Suppressor macrophage treated with lipopolysaccharide for 1 hour (primary cell): ENCODE measurements at places on chromosomes 16 and 17.

- no peak for DNase-seq
Measured at GRCh38 chr17:70110443-70110880, 35.4 kb downstream of the KCNJ16 start.

GRCh38 chr17:5838661-5839300 lies 231.4 kb upstream of the WSCD1 start:
- DNase-seq: no peak

DNA sequence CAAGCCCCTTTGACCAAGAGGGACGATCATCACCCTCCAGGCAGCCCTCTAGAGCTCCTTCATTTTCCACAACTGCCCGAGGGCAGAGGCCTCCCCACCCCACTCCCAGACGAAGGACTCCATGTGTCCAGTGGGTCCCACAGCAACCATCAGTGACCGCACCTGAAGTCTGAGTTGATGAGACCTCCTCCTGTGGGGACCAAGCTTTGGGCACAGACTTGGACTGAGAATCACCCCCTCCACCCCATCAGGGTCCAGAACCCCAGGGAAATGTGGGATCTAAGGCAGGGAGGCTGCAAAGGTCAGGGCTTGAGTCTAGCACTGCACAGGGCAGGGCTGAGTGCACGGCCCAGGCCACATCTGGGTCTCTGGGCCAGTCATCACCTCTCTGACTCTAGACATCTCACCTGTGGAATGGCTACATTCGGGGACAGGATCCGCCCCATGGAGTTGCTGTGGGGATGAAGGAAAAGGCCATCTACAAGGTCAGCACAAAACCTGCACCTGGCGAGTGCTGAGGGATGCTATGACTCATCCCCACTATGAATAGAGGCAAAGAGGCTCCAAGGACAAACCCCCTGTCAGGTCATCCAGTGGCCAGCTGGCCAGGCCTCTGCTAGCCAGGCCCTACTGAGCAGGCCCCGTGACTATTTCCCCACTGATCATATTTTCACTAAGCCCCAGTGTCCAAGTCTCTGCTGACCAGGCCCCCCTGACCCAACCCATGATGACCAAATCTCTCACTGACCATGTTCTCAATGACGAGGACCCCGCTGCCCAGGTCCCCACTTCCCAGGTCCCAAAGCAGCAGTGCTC lies 38.4 kb downstream of the TNFRSF13B start:
- no peak for DNase-seq

- no peak for DNase-seq
Measured at GRCh38 chr16:81678326-81679095, 100.6 kb upstream of the PLCG2 start.

DNA sequence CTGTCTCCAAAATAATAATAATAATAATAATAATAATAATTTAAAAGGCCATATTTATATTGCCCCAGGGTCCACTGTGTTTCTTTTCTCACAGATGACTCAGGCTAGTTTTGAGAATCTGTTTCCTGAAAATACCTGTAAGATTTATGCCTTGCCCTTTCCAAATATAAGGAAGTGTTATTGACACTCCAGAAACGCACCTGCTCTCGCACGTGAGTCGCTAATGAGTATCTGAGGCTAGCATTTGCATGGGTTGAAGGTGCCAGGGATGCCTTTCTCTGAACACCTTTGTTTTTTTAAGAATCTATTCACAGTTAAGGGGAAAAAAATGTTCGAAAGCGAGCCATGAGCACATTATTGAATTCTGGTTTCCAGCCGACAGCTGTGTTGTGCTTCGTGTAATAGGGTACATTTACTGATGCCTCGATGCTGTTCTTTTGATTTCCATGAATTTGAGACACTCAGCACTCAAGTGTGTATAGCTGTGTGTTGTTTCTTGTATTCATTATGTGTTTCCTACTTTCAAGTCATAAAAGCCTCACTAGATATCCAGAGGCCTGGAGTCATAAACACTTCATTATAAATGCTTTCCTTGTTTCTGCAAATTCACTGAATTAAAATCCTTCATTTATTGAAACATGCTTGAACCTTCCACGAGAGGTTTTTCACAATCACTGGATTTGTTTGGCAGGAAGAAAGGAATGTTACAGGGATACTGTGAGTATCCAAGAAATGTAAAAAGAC lies 45.0 kb upstream of the NOL11 start:
- DNase-seq: no peak

DNA sequence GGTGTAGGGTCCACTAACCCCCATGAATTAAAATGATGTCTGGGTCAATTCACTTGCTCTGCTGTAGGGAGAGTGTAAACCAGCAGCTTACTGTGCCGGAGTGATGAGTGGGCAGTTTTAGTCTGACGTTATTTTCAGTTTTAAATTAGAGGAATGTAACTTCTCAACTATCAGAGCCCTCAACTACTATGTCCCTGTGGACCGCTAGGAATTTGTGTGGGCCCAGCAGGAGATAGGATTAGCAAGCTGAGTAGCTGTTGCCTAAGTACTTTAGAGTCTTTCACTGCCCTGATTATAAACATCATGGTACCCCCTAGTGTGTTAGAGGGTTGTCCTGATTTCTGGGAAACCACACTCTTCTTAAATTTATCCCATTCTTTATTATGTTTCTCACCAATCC lies 11.4 kb downstream of the MARVELD3 start:
- no peak for DNase-seq

DNA sequence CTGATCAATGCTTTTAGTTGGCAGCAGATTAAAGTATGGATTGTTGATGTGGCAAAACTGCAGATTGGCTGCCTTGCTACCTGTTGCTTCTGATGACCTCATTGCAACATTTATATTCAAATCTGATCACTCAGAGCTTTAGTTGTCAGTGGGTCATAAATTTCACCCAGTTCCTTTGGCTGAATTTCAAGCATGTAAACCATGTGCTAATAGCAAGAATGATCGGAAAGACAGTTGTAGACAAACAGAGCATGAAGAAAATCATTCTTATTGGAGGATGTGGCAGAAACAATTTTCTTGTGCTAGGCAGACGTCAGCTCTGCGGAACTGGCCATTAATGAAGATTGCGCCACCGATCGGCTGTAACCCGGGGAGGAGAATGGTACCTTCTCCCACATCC lies 346.6 kb upstream of the EEF2KMT start:
- no peak for DNase-seq

DNA sequence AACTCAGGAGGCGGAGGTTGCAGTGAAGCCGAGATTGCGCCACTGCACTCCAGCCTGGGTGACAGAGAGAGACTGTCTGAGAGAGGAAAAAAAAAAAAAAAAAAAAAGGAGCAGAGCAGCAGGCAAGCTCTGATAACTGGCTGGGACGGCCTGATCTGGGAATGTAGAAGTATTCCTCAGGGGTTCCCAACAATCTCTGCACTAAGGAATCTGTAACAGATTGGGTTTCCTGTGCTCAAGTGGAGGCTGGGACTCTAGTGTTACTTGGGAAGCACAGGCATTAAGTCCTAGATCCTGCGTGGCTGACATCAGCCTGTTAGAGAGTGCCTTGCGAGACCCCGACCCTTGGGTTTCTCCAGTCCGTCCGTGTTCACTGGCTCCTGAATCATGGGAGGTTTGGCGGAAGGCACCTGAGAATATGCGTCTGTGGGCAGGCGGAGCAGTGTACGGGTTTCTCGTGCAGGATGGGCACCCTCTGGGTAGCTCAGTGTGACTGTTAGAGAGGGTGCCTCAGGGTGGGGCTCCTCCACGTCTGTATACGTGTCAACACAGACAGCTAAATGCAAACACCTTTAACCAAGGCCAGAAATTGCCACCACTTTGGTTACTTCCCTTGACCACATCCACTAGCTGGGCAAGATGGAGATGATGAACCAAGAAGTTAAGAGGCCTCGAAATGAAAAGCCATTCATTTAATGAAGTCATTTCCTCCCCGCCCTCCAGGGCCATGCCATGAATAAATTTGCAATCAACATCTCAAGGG lies 174.9 kb upstream of the RPL38 start:
- DNase-seq: no peak
